ENCODE measurements at places on chromosomes 7 and 10.

DNA sequence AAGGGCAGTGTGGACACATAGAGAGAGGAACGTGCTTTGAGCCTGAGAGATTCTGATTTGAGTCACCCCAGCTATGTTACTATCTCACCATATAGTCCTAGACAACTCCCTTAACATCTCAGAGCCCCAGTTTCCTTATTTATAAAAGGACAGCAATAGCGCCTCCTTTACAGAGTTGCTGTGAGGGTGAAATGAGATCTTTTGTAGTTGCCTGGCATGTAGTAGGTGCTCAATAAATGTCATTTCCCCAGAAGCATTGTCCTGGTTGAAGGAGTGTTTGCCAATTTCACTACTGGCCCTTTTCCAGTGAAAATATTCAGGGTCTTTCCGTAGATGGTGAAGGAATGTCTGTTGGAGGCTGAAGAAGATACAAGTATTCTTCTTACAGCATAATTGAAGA, 51.3 kb upstream of the FAM180A start:
- DNase-seq, result no peak

DNA sequence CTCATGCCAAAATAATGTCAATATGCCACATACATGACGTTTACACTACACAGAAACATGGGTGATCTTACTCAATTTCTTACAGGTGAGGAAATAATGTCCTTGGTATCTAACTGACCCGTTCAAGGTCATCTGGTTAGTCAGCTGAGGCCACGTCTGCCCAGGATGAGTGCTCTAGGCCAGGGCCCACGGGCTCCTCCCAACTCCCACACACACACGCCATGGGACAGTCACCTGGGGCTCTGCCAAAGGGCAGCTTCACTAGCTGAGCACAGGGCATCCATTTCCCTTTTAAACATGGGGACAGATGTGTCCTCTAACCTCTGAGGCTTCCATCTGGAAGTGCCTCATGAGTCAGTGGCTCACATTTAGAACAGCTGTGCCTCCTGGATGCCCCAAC, 123.9 kb downstream of the TNS3 start:
- DNase-seq, result peak; percentile 84

DNA sequence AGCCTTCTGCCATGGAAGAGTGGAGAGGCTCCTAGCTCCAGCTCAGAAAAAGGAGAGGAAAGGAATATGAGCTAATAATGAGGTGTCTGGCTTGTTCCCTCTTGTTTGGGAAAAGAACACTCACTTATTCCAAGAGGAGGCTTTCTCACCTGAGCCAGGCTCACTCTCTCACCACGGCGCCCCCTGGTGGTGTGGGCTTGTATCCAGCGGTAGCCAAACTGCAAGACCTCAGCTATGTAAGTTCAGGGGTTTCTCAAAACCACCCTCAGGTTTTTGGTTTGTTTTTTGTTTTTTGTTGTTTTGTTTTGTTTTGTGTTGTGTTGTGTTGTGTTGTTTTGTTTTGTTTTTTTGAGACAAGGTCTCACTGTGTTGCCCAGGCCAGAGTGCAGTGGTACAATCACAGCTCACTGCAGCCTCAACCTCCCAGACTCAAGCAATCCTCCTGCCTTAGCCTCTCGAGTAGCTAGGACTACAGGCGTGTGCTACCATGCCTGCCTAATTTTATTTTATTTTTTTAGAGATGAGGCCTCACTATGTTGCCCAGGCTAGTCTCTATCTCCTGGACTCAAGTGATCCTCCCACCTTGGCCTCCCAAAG, 124.0 kb downstream of the TMEM130 start:
- DNase-seq, result peak; percentile 45

DNA sequence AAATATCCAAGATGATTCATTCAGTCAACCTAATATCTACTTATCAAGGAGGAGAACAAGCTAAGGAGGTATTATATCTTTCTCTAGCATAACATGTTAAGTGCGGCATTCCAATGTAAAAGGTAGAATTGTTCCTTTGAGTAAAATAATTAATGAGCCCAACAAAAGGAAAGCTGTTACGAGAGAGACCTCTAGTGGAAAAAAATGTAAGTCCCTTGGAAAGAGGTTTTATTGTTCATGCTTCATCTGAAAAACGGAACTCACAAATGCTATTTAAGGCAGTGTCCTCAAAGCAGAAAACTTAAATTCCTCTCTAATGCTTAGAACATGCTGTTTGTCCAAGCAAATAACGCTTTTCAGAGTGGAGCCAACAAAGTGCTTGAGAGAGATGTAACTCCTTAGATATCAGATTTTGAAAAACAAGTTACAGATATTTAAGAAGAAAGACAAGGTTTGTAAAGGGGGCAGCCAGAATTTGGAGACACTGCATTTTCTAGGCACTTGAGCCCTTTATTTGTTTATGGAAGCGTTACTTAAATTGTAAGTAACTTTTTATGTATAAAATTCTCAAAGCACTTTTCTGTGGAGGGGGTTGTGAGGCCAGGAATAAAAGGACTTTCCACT, 119.9 kb downstream of the TFEC start:
- DNase-seq, result peak; percentile 73

- DNase-seq, result no peak
Observed at GRCh38 chr10:95031656-95032055, 37.6 kb downstream of the CYP2C8 start.

GRCh38 chr10:35339942-35340341, 3.6 kb downstream of the CCNY start:
- DNase-seq, result peak; percentile 60

- DNase-seq, result no peak
Observed at GRCh38 chr10:89954061-89954460, 252.7 kb downstream of the KIF20B start.

- DNase-seq, result no peak
Observed at GRCh38 chr7:47801423-47801822, 146.8 kb downstream of the PKD1L1 start.

DNA sequence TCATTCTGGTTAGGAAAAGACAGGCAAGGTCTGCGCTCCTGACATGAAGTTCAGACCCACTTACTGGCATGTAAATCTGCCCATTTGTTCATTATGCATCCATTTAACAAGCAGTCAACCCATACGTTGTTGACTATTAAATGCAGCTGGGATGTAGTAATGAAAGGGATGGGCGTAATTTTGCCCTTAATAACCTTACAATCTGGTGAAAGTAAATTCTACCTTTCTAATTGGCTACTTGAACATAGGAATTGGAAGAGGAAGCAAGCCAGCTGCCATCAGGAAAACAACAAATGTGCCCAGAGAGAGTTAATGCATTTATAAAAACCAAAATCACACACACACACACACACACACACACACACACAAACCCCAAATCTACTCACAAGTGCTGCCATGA, 170.2 kb upstream of the PITRM1 start:
- no peak for DNase-seq

Data from NCI-H2171 treated with DMSO at 0.1 percent for 48 hours (cell line).